Peyer's patch (tissue), 4 donors: ENCODE measurements at places on chromosomes 11 and 22. TPM values are rescaled to one million over a fixed set of nuclear protein-coding genes. Genes with fewer than 3 reads are reported as not detected.

GRCh38 chr11:36456156-36456555 is 53.9 kb downstream of the TRAF6 start:
- no peaks in the 10 kb centered on the region for H3K27me3 ChIP-seq
- no peak for DNase-seq
- no peak overlapping the region for H3K4me3 ChIP-seq

DNA sequence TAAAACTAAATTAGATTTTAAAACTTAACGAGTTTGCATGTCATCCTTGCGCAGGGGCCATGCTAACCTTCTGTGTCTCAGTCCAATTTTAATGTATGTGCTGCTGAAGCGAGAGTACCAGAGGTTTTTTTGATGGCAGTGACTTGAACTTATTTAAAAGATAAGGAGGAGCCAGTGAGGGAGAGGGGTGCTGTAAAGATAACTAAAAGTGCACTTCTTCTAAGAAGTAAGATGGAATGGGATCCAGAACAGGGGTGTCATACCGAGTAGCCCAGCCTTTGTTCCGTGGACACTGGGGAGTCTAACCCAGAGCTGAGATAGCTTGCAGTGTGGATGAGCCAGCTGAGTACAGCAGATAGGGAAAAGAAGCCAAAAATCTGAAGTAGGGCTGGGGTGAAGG is 10.6 kb downstream of the LIMK2 start:
- peaks cover 22% of the 10 kb centered on the region for H3K4me1 ChIP-seq
- DNase-seq = no peak
- H3K4me3 ChIP-seq = no peak overlapping the region
- no peaks in the 10 kb centered on the region for H3K36me3 ChIP-seq

- DNase-seq = no peak
- H3K4me1 ChIP-seq = peaks cover 6% of the 10 kb centered on the region
- no peaks in the 10 kb centered on the region for H3K36me3 ChIP-seq
- no peak overlapping the region for H3K27ac ChIP-seq
Measured at GRCh38 chr22:29629903-29630516, 26.6 kb downstream of the NF2 start.

GRCh38 chr11:35617687-35618496 is at the start of gene FJX1:
Gene FJX1 (plus strand): TSS chr11:35618460. CDS start chr11:35618637, 177 bp downstream.
- DNase-seq = peak; percentile 58
- H3K36me3 ChIP-seq = no peaks in the 10 kb centered on the region
- peaks cover 12% of the 10 kb centered on the region for H3K4me1 ChIP-seq
- H3K27me3 ChIP-seq = no peaks in the 10 kb centered on the region
- peak within 1 kb of the TSS; percentile 78 for H3K27ac ChIP-seq

DNA sequence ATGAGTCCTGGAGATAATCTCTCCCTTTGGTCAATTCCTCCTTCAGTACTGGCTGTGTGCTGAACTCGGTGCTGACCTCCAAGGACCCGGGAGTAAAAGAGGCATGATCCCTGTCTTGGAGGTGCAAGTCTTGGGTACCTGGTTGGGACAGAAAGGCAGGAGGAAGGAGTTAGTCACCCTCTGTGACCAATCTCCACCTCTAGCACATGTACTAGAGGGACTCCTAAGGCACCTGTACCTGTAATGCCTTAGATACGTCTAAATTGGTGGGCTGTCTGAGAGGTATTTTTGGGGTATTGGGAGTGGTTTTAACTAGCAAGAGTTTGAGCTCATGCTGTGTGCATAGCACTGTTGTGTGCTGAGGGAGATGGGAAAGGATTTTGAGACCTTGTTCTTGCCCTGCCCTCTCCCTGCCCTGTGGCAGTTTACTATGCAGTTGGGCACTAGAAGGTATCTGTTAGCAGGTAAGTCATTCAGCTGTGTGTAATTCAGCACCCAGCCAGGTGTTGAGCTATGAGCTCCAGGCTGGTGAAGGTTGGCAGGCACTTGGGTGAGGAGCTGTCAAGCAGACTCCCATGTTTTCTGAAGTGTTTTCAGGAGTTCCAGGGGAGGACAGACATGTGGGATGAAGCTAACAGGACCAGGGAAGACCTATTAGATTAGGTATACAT is 2.5 kb downstream of the PANX1 start:
- H3K27me3 ChIP-seq = no peaks in the 10 kb centered on the region
- H3K27ac ChIP-seq = peak overlapping the region; percentile 98
- no peaks in the 10 kb centered on the region for H3K4me1 ChIP-seq
- no peak overlapping the region for H3K4me3 ChIP-seq

- no peak overlapping the region for H3K27ac ChIP-seq
- H3K4me1 ChIP-seq = no peaks in the 10 kb centered on the region
- no peak for DNase-seq
- no peak overlapping the region for H3K4me3 ChIP-seq
Measured at GRCh38 chr22:50738649-50739227, 734 bp downstream of the ACR start.

DNA sequence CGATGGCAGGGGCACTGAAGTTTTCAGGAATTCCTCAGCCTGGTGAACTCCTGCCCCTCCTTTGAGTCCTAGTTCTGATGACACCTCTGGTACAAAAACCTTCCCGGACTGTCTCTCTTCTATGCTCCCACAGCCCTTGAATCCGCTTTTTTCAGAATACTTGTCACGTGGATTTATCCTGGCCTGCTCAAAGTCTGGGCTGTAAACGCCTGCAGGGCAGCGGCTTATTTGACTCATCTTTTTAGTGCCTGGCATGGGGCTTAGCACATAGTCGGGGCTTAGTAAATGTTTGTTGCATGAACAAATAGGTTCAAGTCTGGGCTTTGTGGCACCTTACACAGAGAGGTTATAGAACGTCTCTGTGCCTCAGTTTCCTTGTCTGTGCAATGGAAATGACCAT is 13.4 kb upstream of the KCNJ11 start:
- H3K4me3 ChIP-seq = no peak overlapping the region
- H3K36me3 ChIP-seq = no peaks in the 10 kb centered on the region
- H3K27ac ChIP-seq = no peak overlapping the region
- DNase-seq = no peak
- no peaks in the 10 kb centered on the region for H3K27me3 ChIP-seq

- no peak overlapping the region for H3K4me3 ChIP-seq
- peaks cover 18% of the 10 kb centered on the region for H3K4me1 ChIP-seq
- H3K27ac ChIP-seq = no peak overlapping the region
- DNase-seq = no peak
Measured at GRCh38 chr11:47843361-47844055, 4.6 kb downstream of the NUP160 start.

DNA sequence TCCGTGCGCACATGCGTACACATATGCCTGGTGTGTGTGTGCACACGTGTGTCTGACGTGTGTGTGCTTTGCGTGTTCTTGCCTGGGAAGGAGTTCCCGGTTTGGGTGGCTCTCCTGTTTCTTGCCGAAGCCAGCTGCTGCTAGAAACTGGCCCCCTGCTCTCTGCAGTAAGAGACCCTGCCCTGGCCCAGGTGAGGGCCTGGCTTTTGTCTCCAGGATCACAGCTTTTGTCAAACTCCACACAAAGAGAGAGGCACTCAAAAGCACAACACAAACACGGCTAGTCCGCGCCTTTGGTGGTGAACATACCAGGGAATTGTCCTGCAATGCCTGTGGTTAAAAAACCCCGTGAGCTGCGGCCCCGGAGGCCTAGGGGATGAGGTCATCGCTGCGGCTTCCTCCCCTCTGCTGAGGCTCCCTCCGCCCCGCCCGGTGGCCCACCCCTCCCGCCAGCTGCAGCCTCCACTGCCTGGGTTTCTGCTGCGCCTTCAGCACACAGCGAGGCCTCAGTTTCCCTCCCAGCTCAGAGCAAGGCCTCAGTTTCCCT is 88.9 kb downstream of the KCNQ1 start:
- H3K36me3 ChIP-seq = no peaks in the 10 kb centered on the region
- H3K27me3 ChIP-seq = no peaks in the 10 kb centered on the region
- peak overlapping the region; percentile 13 for H3K27ac ChIP-seq
- H3K4me3 ChIP-seq = no peak overlapping the region

SUSD2 gene
- 367 TPM for total RNA-seq

KIF18A gene
- 9.1 TPM for total RNA-seq

TCN2 gene
- total RNA-seq = 17.3 TPM
